Mesenteric fat pad (tissue), 1 donor: ENCODE measurements at places on chromosomes 13 and 19.
A peak's percentile ranks its signal among the peaks of the same experiment; 100 is the strongest.

- no peak for DNase-seq
Measured at GRCh38 chr19:29680447-29680846, 15.2 kb downstream of the PLEKHF1 start.

DNA sequence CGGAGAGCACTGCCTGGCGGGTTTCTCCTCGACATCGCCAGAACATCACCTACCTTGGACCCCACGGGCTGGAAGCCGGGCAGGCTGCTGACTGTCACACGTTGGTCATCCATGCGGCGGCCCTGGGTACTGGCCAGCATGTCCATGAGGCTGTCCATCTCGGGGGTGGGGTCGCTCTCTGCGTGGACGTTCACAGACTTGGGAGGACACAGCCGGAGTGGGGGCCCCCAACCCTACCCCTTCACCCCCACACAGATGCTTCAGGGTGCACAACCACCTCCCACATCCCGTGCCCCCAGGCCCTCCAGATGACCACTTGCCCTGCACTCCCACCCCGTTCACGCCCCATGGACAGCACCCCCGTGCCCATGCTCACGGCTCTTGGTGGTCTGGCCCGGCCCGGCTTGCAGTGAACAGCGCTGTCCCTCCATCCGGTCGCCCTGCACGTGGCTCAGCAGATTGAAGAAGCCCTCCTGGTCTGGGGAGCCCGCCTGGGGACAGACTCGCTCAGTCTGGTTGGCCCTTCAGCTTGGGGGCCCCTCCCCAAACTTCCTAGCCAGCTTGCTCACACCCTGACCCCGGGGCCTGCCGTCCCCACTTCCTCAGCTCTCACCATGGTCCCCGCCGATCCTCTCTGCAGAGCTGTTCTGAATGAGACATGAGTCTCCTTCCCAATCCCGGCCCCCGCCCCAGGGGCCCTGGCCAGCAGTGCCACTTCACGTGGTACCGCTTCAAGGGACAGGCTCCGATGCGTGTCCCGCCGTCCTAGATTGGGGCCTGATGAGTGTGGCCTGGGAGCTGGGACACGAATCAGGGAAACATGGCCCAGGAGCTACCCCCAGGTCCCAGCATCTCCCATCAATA, 947 bp downstream of the PCP2 start:
- DNase-seq: no peak

DNA sequence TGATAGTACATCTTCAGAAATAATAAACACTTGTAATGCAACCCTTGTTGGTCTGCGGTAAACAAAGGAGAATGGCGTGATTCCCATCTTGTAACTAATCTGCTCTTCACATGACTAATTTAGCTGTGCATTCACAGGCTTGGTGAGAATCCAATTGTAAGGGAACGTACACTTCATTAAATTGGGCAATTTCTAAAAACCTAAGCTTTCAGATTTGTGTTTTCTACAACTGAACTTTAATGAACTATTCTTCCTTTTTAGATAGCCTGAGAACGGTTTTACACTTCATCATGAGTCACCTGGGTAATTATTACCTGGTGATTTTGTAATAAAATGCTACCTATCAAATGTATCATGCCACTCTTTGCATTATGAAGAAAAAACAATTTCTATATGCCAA, 306.9 kb downstream of the KLF5 start:
- DNase-seq: no peak

DNA sequence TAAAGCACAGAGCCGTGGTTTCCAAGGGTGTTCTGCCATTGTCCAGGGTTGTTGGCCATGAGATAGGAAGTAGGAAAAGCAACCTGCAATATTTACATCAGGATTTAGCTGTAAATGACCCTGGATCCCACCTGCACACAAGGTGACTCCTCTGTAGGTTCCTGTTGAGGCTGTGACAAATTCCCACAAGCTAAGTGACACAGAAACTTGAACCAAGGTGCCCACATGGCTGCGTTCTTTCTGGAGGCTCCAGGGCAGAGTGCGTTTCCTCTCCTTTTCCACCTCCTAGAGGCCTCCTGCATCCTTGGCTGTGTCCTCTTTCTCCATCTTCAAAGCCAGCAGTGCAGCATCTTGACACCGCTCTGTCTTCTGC, 11.9 kb downstream of the CEACAM21 start:
- DNase-seq: no peak

- DNase-seq: no peak
Measured at GRCh38 chr19:13138916-13139198, 11.3 kb downstream of the STX10 start.

GRCh38 chr19:53076984-53077383, 26.2 kb downstream of the ZNF160 start:
- DNase-seq: no peak

GRCh38 chr19:43936188-43936587, 1.1 kb upstream of the ZNF45 start:
- no peak for DNase-seq

GRCh38 chr19:15268928-15269253, 36.6 kb upstream of the EPHX3 start:
- no peak for DNase-seq

DNA sequence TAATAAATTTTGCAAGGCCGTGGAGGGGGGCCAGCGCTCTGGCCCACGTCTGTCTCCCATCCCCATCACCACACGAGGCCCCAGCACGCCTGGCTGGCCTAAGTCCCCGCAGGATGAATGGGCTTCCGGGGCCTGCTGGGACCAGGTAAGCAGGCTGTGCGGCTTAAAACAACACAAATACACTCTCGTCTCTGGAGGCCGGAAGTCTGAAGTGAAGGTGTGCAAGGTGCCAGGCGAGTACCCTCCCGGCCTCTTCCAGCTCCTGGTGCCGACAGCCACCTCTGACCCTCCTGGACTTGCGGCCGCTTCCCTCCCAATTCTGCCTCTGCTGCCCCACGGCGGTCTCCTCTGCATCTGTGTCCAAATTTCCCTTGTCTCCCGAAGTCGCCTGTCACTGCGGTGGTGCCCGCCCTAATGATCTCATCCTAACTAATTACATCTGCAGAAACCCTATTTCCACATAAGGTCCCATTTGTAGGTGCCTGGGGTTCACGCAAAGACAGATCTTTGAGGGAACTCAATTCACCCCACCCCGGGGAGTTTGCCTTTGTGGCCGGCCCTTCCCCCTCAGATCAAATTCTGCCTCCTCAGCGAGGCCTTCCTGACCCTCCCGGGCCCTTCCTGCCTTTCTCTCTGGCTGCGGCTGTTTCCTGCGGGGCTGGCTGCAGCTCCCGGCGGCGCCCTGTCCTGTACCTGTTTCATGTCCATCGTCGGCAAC, 8.1 kb upstream of the PTBP1 start:
- no peak for DNase-seq

DNA sequence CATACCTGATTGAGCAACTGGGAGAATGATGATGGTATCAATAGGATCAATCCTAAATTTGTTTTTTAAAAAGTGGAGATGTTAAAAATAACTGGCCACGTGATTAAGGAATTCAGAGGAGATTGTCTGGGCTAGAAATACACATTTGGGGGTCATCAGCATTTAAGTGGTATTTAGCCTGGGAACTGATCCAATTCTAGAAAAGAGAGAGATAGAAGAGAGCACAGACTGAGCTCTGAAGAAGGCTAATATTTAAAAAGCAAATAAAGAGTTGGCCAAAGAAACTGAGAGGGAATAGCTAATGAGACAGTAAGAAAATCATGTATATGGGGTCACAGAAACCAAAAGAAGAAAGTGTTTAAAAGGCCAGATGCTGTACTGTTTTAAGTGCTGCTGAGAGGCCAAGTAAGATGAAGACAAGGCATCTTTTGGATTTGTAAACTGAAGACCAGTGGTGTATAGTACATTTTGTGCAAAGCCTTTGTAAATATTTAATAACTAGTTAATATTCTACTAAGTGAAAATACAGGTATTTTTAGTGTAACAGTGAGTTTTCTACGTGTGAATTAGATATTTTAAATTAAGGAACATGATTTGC, 40.2 kb downstream of the UBL3 start:
- no peak for DNase-seq

- DNase-seq: no peak
Measured at GRCh38 chr19:13026462-13027370, 31.4 kb downstream of the NFIX start.

GRCh38 chr19:2338751-2339643, 10.5 kb downstream of the SPPL2B start:
- DNase-seq: no peak

DNA sequence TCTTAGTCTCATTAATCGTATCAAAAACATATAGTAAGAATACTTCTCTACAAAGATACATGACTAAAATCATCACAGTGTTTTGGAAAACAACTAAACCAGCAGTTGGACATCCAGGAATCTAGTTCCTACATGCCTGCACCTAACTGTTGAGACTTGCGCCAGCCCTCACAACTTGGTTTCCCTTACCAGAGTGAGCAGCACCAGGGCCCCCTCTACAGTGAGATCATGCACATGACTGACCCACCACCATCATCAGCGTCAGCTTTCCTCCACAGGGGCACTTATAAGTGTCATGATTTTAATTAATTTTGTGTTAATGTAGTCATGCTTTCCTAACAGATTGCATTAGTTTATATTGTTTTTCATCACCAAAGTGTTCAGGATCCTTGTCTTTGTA, 1322.0 kb downstream of the EFNB2 start:
- no peak for DNase-seq

DNA sequence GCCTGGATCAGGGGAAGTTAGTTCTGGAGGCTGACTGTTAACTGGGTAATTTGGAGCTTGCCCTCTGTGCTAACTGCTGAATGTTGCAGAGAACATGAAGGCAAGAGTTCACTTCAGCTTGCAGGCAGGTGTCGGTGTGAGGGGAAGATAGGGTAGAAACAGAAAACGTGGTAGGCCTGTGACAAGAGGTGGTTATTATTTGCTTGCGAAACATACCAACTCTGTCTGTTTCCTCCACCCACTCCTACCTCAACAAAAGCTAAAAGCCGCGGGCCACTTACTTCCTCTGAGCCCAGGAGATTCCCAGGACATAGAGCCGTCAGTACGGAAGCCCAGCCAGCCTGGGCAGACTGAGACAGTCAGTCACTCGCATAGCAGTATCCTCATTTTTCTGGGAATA, 119.2 kb upstream of the ABCC4 start:
- DNase-seq: no peak

DNA sequence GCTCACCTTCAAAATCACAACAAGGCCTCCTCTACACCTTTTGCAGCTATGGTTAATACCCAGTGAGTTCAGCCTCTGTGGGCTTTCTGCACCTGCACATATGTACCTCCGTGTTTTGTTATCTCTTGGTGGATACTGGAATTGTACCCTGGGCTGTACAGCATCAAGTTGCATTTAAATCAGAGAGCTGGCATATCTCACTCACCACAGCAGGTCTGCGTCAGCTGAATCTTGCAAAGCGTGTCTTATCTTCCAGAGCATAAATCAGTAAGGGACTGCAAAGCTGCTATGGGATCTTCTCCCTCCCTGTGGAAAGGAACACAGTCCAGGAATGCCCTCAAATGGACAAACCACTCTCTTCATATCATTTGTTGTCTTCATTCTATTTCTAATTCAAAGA, 1048.7 kb downstream of the UQCRFS1 start:
- no peak for DNase-seq

GRCh38 chr13:97423300-97424045, 10.5 kb upstream of the RAP2A start:
- DNase-seq: no peak

- no peak for DNase-seq
Measured at GRCh38 chr19:45505151-45505995, 1.9 kb upstream of the VASP start.

DNA sequence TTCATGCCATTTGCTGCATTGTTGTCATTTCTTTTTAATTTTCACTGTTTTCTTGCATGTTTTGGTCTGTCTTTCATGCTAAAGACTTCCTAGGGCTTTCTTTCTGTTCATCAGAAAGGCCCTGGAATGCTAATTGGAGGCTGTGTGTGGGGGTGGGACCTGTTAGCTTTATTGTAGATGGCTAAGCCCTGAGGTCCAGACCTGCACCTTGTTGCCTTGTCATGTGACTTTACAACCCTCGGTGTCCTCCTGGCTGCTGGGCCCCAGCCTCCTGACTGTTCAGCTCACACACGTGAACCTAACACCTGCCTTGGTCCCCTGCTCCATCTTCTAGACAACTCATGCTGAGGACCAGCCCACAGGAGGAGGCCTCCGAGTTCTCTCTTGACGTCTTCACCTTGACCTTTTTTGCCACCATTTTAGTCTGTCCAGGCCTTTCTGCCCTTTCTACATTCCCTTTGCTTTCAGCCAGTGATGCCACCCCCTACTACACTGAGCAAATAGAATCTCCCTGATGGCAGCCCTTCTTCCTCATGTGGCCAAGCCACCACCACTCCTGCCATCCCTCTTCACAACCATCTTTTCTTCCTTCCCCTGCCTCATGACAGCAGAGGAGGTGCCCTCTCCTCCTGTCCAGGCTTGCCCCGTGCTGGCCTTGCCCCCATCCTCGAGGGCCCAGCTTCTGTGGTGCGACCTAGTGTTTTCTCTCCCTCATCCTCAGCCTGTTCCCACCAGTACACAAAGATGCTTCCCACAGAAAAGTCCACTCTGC, 41.4 kb upstream of the GPI start:
- DNase-seq: peak; percentile 74
